Tongue (tissue), 3 donors: ENCODE measurements at places on chromosomes 4 and X.

DNA sequence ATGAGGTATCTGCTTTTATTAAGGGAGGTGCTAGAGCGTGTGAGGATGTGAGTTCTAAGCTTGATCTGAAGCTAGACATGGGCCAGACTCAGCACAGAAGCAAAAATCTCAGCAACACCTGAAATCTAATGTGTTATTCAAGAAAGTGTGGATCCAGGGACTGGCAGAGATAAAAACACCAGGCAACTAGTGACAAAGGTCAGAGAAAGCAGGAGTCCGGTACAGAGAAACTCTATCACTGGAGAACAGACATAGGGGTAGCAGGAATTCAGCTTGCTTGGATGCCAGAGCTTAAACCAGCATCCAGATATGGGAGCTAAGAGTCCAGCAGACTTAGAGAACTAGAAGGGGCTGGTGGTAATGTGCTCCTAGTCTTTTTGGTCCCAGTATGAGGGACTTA lies 34.0 kb downstream of the VCX start:
- DNase-seq: no peak

DNA sequence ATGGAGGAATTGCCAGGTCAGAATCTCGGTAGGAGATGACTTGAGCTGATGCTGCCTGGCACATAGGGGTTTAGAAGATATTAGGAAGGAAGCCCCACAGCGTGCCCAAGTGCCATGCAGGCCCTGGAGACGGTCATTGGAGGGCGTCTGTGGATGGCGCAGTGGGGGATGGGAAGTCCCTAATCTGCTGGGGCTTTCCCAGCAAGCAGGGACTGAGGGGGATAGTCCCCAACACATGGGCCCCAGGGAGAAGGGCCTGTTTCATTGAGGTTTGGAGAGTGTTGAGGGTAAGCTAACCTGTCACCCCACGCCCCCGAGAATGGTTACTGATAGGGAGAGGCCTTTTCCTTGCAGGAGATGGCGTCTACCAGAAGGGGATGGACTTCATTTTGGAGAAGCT lies 7.8 kb downstream of the TAFAZZIN start:
- no peak for DNase-seq

DNA sequence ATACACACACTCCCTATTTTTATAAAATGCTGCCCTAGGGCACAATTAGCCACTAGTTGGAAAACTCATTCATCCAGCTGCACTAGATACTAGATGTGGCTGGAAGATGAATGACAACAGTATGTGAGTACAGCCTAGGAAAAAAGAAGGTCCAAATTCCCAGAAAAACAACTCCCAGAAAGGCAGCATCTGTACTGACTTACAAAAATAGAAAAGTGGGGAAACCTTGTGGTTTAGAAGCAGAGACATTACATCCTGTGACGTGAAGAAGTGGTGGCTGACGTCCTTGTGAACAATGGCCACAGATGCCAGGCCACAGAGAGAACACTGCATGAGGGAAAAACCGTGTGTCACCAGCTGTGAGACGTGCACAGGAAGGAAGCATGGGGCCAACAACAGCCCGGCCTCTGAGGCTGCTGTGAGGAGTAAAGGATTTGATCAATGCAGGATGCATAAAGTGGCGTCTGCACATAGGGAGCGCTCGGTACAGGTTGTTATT lies 81.2 kb downstream of the SPRY1 start:
- DNase-seq: peak; percentile 30

- no peak for DNase-seq
These were observed 162.4 kb upstream of the GPRIN3 start for GRCh38 chr4:89469930-89470375.

DNA sequence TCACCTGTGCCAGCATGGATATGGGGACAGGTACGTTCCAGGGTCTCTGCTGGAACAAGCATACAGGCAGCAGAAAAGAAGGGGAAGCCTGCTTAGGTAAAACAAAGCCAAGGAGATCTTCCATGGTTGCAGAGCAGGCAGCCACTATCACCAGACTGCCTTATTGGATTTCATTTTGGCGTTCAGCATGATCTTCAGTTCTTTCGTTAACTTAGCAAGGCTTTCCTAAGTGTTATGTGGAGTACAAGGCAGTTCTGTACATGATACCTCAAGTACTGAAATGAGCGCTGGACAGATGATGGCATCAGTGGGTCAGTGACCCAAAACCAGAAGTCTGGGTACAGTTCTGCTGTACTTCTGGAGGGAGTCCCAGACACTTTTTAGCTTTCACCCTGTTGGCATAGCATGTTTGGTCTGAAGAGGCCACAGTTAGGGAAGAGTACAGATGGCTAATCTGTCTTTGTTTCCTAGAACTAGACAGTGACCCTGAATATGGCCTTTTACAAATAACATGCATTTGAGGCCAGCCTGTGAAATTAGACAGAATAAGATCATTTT lies 8.9 kb downstream of the SMIM20 start:
- DNase-seq: no peak

DNA sequence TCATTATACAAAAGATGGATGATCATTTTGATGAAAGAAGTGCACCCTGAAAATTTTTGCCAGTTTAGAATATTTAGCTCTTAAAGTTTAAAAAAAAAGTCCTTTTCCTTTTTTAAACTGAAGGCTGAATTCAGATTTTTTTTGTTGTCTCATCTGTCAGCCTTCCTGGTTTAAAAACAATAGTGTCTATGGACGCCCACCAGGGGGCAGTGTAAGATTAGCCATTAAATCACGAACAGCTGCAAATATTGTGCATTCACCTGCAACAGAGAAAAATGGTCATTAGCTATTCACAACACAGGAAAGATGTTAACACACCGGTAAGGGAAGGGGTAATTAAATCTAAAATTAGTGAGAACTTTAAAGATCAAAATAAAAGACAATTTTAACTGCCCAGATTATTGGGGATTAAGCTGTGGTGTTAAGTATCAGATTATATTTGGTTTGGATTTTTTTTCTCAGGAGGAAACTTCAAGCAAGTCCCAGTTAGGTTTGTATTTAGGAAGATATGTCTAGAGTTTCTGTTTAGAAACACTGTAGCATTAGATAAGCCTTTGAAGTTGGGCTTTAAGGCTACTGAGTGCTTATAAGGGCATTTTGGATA lies 4.4 kb upstream of the CXorf38 start:
- DNase-seq: peak; percentile 85
